ENCODE measurements at places on chromosomes 16 and 17. TPM values are rescaled to one million over a fixed set of nuclear protein-coding genes. Genes with fewer than 3 reads are reported as not detected.

DNA sequence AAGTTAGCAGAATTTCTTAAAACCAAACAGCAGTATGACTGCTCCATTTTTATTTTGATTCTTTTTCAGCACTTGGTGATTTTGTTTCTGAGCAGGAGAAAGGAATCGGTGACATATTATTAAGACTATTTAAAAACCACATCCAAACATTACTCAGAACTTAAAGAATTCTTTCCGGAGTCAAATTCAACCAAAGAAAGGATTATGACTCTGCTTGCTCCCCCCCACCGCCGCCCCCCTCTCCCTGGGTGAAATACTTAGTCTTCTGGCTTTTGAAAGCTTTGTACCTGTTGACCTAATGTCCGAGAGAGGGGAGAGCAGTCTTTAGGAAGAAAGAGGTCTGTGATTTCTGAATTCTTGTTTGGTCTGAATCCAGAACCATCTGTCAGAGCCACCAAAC, 17.9 kb upstream of the COL1A1 start:
- no peak for DNase-seq

- no peak for DNase-seq
Measured at GRCh38 chr16:76985392-76986045, 205.5 kb upstream of the MON1B start.

MEOX1 gene
- not detected for total RNA-seq

FBXL19 gene
- total RNA-seq = 33.2 TPM

DNA sequence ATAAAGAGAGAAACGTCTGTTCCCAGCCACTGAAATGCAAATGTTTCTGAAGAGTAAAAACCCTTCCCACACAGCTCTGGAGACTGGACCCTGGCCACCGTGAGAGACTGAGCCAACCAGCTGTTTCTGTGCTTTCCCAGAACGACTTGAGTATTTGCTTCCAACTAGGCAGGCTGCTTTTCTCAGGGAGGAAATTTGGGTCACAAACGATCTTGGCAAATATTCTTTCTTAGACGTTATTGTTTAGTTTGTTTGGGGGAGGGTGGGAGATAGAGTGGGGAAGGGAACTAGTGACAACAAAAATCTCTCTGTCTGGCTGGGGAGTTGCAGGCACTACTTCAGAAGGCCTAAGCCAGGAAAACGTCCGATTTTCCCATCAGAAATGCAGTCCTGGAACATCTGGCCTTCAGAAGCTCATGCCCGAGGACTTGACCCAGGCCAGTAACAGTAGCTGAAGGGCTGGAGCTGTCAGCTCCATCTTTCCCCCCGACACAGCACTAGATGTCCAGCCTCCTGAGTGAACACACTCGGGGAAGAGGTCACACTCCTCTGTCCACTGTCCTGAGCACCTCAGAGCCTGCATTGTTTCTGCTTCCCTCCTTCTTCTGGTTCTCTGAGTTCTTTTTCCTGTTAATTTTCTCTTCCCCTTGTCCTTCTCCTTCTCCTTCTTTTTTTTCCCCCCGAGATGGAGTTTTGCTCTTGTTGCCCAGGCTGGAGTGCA, 4.0 kb downstream of the CCDC92B start:
- no peak for DNase-seq

DNA sequence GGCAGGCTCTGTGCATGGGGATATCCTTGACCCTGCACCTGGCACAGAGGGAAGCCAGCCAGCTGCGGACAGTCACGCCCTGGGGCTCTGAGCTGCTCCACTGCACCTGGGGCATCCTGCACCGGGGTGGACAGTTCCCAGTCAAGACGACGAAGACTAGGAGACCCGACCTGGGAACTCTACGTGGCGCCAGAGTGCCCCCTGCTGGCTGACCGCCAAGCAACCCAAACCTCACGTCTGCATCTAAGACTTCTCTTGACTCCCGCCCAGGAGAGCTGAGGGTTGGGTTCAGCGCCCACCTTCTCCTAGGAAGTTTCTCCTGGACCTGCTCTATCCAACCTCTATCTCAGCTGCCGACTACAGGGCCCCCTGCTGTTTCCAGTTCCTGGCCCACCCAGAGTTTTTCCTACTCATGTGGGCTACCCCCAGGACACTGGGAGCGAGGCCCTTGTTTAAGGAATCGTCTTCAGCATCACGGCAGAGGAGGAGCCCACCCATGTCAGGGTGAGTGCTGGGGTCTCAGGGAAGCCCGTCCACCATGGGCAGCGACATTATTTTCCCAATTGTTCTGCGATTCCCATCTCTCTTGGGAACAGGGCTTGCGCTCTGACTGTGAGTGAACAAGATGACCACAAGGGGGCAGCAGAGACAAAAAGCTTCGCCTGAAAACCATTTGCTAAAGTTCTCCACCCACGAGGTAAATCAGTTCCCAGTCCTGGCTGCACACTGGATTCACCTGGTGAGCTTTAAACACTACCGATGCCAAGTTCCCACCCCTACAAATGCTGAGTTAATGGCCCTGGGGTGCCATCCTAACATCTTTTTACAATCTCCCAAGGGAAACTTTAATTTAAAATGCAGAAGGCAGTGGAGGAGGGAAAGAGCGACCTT, 29.3 kb downstream of the TLE7 start:
- DNase-seq = peak; percentile 39

DNA sequence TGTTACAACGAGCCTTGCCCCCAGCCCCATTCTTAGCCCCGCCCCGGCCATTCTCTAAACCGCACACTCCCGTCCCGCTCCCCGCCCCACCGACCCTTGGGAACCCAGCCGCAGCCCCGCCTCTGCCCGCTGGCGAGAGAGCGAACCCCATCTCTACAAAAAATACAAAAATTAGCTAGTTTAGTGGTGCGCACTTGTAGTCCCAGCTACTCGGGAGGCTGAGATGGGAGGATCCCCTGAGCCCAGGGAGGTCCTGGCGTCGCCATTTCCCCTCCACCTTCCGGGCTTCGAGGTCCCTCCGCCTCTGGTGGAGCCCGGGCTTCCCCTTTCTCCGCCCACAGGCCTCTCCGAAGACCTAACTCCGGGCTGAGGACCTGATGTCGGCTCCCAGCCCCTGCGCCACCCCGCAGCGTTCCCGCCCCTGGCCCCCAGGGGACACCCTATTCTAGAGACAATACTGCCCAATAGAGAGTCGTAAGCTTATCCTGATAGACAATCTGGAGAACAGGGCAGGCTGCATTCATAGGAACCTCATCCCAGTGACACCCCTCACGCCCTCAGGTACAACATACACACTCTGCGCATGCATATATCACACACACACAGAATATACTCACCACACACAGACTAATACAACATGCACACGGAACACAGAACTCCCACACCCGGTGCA, 480 bp upstream of the PROCA1 start:
- DNase-seq = peak; percentile 62

RHOT2 gene
- 165 TPM for total RNA-seq

- no peak for DNase-seq
Measured at GRCh38 chr16:57115514-57116182, 23.3 kb downstream of the CPNE2 start.

DNA sequence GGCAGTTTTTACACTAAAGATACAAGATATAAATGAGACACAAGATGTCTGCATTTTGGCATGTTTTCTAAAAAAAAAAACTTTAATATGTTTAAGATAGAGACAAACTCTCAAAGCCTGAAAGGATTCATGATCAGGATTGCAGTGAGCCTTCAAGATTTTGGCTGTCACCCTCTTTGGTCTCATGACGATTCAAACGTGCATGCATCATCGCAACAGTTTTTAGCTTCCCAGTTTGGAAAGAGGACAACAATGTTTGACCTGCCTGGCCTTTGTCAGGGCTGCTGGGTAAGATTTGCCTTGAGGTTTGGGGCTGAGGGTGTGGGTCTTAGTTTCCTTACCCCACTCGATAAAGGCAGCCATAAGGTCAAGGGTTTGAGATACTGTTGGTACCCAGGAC, 134.1 kb downstream of the RGS9 start:
- no peak for DNase-seq

PPP1R27 gene
- not detected for total RNA-seq

TMEM11 gene
- 35.6 TPM for total RNA-seq

DNA sequence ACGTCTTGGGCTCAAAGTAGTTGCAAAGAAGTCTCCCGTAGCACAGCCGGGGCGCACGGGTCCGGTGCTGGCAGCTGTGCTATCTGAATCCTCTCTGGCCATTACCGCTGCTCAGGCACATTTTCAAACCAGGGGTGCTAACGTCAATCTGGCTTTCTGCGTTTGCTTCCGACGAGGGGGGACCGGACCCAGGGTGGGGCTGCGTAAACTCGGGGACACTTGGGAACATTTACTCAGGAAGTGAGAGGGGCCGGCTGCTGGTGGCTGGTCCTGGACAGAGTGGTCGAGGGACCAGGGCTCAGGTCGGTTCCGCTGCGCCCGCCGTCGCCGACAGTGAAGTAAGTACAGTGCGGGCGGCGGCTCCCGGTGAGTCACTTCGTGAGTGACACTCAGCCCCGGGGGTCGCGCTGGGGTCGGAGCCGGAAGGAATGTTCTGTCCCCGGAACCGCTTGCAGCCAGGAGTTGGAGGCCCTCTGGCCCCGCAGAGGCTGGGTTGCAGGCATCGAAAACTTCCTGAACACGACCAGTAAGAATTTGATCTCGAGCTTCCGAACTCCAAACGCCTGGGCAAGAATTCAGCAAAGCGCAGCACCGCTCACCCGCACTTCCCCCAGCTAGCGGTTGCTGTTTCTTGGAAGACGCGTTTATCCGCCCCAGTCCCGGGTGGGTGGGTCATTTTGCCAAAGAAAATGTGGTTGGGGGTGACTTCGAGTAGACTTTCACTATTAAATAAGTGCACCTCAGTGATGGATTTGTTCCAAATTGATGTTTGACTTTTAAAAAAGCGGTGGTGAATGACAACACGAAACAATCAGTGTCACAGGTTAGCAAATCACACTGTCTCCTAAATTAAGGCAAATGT, 1.4 kb upstream of the HS3ST3B1 start:
- DNase-seq = peak; percentile 38

DNA sequence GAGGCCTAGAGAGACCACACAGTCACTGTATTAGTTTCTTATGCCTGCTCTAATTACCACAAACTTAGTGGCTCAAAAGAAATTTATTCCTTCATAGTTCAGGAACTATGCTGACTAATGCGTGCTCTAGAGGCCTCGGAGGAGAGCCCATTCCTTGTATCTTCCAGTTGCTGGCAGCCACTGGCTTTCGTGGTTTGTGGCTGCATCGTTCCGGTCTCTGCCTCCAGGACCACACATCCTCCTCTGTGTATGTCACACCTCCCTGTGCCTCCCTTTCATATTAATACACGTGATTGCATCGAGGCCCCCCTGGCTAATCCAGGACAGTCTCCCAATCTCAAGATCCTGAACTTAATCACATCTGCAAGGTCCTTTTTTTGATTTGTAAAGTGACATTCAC, 16.9 kb upstream of the MYLK3 start:
- DNase-seq = no peak

TBC1D3K gene
- not detected for total RNA-seq

GRCh38 chr16:2966808-2967191, 2.3 kb upstream of the PAQR4 start:
- no peak for DNase-seq

TSNAXIP1 gene
- total RNA-seq = 0.52 TPM

- no peak for DNase-seq
Measured at GRCh38 chr16:88338896-88339295, 43.9 kb upstream of the ZNF469 start.

GRCh38 chr17:55308613-55309391, 44.0 kb downstream of the HLF start:
- no peak for DNase-seq

GRCh38 chr17:79508291-79508716, 102.5 kb downstream of the RBFOX3 start:
- no peak for DNase-seq

Data from activated T-helper 1 cell treated with anti-CD3 and anti-CD28 coated beads, Interleukin-12 subunit alpha, Interleukin-12 subunit beta, Interleukin-2, Interleukin-4 antibody, amounts not matched to agents 30 ng/mL and 10 ng/mL and 1 ng/mL, durations not matched to agents 14 hours and 24 hours and 36 hours (primary cell).